ENCODE measurements at places on chromosomes 11 and 22.

DNA sequence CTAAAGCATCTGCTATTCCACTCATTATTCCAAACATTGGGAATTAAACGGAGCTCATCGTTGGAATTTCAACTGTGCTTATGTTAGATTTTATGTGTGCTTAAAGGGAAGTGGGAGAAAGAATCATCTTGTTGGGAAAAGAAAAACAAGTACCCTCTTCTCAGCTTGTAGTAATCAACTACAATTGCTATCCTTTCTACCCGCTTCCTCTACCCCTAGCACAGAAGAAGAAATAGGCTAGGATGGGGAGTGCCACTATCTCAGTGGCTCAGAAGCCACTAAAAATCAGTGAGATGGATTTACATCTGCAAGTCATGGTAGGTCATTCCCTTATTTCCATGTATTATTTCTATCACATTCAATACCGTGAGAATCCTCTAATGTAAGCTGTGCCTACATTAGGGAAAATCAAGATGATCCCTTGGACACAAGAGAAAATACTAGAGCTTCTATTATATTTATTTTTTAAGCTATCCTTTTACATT, 97.9 kb upstream of the CD44 start:
- DNase-seq, result no peak

DNA sequence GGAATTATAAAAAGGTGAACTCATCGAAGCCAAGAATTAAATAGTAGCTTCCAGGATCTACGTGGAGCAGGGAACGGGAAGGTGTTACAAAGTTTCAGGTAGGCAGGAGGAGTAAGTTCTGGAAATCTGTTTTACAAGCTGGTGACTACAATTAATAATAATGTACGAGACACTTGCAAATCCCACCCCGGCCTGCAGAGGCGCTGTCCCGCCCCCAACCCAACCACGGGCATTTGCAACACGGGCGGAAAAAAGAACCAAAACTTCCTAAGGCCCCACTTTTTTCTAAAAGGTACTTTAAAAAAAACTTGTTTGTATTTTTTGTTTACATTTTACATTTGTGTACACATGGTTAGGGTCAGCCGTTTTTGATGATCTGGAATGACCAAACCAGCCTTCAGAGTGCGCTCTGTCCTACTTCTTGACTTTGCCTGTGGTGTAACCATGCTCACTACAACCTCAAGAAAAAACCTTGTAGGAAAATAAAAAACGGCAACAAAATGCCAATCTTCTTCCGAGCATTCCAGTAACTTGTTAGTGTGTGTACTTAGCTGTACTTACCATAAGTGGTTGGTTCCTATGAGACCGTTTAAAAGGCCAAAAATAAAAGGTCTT, 449.6 kb upstream of the B3GAT1 start:
- DNase-seq, result no peak

- no peak for DNase-seq
Measured at GRCh38 chr11:19735157-19735908, 22.7 kb downstream of the NAV2 start.

DNA sequence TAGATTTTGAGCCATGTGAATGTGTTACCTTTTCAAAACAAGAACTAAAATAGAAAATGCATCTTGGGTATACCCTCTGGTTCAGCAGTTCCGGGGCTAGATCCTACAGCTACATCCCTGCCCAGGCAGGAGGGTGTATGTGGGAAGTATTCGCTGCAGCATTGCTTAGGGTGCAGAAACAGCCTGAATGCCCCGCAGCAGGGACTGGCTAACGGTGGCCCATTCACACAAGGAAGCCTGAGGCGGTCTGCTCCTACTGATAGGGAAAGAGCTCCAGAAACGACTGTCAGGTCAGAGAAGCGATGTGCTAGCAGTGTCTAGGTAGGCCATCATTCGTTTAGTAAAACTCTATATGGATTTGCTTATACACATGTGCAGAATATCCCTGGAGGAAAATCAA, 9.9 kb upstream of the RASL10A start:
- DNase-seq, result no peak

DNA sequence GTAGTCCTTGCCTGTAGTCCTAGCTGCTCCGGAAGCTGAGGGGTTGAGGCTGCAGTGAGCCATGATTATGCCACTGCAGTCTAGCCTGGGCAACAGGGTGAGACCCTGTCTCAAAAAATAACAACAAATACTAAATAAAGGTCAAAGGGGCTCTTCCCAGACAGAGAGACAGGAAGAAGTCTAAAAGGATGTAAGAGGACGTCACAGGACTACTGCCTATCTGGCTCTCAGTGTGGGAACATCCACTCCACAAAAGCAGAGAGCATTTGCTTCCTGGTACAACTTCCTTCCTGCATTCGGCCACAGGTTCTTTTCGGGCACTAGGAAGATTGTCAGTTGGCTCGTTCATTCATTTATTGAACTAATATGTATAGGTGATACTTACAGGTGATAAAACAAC, 110.6 kb downstream of the SGSM3 start:
- DNase-seq, result no peak

- DNase-seq, result no peak
Measured at GRCh38 chr11:35006389-35007128, 90.1 kb downstream of the PDHX start.

- peak; percentile 10 for DNase-seq
Measured at GRCh38 chr11:34840736-34841386, 75.3 kb downstream of the APIP start.

DNA sequence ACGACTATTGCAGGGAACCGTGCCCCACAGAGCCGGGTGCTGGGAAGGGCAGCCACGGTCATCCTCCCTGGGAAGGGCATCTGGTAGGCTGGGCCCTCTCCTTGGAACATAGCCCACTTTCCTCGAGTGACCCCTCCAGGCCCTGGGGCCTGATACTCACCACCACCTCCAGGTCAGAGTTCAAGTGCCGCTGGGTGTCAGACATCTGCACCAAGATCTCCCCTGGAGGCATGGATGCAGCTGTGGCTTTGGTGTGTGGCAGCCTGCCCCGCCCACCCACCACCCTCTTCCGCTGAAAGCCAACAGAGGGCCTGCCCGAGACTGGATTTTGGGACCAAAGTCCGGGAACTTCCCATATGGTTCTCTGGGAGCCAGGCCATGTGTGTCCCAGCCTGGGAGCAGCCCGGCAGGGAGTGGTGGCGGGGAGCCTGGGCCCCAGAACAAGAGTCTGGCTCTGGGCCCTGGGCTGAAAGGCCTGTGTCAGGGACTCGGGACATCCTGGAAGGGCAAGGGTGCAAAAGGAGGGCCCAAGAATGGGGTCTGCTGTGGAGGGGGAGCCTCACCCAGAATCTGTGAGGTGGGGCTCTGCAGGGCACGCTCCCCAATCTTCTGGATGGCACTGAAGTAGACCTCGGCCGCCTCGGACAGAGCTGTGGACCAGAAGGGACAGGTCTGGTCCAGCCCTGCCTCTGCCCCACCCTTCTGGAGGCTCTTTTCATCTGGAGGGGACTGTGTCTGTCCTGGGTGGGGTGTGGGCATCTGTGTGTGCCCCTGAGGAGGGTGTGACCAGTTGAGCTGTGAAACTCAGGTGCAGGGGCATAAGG, 2.6 kb downstream of the BAIAP2L2 start:
- no peak for DNase-seq

GRCh38 chr22:21568347-21569075, 997 bp downstream of the UBE2L3 start:
- peak; percentile 15 for DNase-seq

DNA sequence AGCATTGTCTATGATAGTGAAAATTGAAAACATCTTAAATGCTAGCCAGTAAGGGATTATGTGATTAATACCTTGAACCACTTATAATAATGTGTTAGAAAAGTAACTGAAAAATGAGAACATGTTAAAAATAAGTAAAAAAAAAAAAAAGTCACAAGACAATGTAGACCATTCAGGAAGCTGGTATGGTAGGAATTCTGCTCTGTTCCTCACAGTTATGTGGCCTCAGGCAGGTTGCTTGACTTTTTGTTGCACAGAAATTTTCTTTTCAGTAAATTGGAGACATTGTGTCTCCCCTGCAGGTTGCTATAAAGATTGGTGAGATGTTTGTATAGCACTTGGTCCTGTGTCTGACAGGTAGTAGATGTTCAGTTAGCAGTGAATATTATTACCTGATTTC, 17.3 kb upstream of the PLET1 start:
- no peak for DNase-seq

DNA sequence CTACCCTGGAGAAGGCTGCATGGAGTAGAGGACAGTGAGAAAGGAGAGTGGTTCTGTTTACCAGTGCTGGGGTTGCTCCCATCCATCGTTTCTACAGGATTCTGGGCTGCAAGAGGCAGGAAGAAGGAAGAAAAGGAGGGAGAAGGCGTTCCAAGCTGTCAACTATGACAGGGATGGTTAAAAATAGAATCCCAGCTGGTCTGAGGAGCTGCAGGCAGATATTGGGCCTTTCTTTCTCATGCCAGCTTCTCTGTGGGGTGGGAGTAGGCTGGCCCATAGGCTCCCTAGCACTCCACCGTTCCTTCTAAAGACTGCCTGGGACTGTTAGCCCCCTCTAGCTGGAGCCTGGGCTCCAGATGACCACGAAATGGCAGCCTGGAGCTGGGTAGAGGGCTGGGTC, 13.6 kb downstream of the CCKBR start:
- DNase-seq, result no peak

DNA sequence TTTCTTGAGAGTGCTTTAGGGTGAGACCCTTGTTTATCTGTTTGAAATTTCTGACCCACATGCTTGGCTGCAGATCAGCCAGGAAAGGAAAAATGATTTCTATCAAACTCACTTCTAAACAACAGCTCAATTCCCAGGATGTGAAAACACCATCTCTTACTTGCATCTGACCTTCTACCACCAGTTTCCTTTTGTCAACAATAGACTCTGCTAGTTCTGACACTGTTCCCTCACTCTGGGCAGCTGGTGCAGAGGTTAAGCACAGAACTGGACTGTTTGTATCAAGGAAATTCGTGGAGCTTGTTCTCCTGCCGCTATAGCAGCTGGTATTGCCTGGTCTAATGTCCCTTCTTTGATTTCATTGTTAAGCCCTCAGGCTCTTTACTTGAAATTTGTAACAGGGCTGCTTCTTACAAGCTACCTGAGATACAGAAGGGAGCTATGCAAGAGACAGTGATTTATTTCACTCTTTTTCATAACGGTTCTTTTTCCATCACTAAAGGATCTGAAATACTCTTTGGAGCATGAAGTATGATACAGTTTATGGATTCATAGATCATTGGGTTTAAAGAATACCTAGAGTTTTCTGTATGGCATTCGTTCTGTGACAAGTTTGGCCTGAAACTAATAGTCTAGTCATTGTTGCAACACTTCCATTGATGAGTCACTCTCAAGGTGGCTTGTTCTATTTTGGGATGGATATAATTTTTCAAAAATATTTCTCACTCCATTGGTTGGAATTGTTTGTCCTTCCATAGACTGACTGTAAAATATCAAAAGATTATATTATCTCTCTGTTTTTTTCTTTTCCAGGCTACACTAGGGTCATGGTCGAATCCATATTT, 178.2 kb upstream of the ZC3H12C start:
- DNase-seq, result no peak

- no peak for DNase-seq
Measured at GRCh38 chr11:14045417-14045816, 82.9 kb downstream of the SPON1 start.

DNA sequence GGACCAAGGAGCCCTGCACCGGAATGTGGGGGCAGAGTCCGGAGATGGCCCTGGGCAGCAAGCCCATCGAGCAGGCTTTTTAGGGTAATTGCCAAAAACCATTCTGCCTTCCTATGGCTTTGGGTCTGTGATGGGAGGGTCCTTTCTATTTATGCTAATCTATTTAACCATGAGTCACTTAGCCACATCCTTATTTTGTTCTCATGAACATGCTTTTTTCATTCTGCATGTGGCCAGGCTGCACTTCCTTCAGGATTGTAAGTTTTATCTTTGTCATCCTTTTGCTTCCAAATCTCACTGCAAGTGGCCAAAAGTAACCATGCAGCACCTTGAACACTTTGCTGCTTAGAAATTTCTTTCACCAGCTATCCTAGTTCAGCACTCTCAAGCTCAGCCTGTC, 88.3 kb downstream of the EFCAB6 start:
- DNase-seq, result no peak

GRCh38 chr22:45868571-45869339, 108.2 kb downstream of the WNT7B start:
- DNase-seq, result no peak

DNA sequence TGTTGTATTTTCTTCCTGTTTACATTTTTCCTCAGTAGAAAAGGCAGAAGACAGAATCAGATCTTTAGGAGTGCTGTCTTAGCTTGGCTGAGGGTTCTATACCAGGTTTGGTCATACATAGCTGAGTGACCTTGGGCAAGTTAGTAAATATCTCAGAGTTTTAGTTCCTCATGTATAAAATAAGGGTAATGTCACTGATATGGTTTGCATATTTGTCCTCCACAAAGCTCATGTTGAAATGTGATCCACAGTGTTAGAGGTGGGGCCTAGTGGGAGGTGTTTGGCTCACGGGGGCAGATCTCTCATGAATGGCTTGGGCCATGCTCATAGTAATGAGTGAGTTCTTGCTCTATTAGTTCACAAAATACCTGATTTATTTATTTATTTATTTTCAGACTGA, 7.5 kb upstream of the HTR3A start:
- DNase-seq, result no peak

GRCh38 chr22:45688600-45689080, 17.0 kb downstream of the ATXN10 start:
- DNase-seq, result no peak

DNA sequence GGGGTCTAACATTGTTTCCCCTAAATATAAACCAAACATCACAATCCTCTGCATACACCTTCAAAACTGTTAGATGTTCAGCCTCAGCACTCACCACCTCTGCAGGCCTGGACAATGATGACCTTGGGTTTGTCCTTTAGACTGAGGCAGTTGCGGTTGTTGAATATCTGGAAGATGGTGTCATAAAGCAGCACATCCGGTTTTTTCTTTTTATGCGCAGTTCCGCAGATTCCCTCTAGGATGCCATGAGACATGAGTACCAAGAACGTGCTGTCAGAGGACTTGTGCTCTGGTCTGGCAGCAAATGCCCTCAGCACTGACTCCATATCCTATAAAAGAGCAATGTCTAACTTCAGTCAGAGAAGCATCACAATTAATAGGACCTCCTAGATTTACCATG, 22.8 kb downstream of the CASP5 start:
- no peak for DNase-seq

GRCh38 chr11:65390099-65390941, 3.9 kb downstream of the FRMD8 start:
- no peak for DNase-seq

DNA sequence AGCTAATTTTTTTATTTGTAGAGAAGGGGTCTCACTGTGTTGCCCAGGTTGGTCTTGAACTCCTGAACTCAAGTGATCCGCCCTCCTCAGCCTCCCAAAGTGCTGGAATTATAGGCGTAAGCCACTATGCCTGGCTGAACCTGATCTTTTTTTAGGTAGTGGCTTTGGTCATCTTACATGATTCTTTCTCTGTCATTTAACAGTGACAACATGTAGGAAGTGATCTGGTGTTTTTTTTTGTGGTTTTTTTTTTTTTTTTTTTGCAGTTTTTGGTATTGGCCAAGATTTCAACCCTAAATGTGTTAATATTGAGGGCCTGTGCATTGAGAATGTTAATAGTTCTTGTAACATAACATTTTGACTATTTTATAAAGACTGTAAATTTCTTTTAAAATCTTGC, 8.0 kb upstream of the FERMT3 start:
- no peak for DNase-seq

Measured in NCI-H2081 (cell line).